NCI-H1930 (cell line): ENCODE measurements at places on chromosomes 3 and 15.

- no peak for DNase-seq
These were observed 385.9 kb downstream of the RAP2B start for GRCh38 chr3:153547970-153548369.

- no peak for DNase-seq
These were observed 7.0 kb downstream of the MORF4L1 start for GRCh38 chr15:78879517-78880241.

DNA sequence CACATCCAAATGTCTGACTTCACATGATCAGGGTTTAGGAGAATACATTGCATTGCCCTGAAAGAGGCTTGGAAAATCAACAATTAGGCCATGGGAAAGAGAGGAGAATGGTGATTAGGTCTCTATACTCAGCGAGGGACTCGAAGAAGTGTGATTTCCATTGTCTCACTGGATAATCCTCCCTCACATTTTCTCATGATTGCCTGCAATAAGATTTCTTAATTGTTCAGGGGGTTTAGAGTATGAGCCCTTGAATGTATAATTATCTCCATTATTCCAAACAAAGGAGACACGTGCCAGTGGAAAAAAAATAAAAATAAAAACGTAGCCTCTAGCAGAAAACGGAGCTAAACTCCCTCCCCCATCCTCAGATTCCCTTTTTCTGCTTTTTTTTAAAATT is 173.2 kb downstream of the TPRG1 start:
- DNase-seq, result no peak

GRCh38 chr3:127351775-127352350 is 64.0 kb upstream of the PRR20G start:
- no peak for DNase-seq

- no peak for DNase-seq
These were observed at the start of gene XIRP1 for GRCh38 chr3:39192490-39193092. TSS of gene XIRP1 (minus strand) at chr3:39192595. CDS start at chr3:39189445, 3,150 bp downstream.

- no peak for DNase-seq
These were observed 30.5 kb downstream of the OXSM start for GRCh38 chr3:25820366-25820765.

DNA sequence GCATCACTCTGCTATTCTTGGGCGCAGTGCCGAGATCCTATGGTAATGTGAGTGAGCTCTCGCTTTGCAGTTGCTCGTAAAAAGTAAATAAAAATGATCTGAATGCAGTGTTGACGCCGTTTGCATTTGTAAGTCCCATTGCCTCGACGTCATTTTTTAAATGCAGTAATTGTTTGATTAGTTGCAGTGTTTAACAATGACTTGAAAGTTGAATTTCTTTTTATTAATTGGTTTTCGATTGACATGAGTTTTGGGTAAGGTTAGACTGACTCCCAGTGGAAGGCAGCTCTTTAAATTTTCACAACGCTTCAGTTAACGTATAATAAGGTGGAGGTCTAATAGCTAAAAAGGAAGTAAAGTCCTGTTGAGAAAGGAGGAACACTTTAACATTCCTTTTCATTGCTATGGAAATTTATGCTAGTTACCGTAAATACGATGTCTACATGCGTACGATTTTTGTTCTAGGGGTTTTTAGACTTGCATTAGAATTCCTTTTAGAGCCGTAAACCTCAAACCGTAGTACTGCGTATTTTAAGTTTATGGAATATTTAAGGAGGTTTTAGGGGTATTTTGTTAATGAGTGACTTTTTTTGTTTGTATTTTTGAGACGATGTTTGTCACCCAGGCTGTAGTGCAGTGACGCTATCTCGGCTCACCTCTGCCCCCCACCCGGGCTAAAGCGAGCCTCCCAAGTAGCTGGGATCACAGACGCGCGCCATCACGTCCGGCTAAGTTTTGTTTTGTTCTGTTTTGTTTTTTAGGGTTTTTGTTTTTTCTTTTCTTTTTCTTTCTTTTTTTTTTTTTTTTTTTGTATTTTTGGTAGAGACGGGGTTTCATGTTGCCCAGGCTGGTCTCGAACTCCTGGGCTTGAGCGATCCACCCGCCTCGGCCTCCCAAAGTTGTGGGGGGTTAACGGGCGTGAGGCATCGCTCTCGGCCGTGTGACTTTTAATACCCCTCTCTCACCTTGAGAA is 1.4 kb downstream of the MORF4L1 start:
- no peak for DNase-seq

DNA sequence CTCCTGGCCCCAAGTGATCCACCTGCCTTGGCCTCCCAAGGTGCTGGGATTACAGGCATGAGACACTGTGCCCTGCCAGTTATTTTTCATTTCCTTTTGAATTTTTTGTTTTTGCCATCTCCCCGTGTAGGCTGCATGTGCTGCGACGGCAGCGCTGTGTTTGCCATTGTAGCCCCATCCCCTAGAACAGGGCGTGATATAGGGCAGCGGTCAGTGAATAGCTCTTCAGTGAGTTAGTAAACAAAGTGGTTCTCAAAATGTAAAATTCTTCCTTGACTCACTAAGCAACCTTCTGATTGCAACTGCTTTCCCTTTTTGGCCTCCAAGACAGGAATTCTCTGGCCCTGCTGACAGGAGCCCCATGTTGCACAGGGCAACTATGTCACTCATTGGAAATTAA is 138.1 kb upstream of the CTDSPL start:
- no peak for DNase-seq

GRCh38 chr3:188448813-188449212 is 294.9 kb downstream of the LPP start:
- no peak for DNase-seq

DNA sequence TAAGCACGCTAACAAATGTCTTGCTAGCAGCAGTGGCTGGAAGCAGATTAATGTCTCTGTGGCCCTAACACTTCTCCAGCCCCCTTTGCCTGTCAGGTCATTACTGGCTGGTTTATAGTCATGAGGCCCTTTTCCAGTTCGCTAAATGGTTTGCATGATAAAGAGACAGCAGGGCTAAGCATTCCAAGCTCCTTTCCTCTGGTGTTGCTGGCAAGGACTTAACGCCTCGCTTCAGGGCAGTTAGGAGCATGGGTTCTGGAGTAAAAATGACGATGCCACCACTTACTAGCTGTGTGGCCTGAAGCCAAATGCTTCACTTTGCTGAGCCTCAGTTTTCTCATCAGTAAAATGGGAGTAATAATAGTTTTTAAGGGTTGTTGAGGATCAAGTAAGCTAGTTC is 185.9 kb downstream of the MEGF11 start:
- DNase-seq, result no peak

GRCh38 chr3:175399156-175399840 is 540.2 kb downstream of the NAALADL2 start:
- DNase-seq, result no peak
